Heart right ventricle (tissue), 16 donors: ENCODE measurements at places on chromosomes 11 and 22. TPM values are rescaled to one million over a fixed set of nuclear protein-coding genes. Genes with fewer than 3 reads are reported as not detected.
A peak's percentile ranks its signal among the peaks of the same experiment; 100 is the strongest.

GPR83 gene
- total RNA-seq, result 0.13 TPM

B3GAT1 gene
- 0.05 TPM for total RNA-seq

FAM181B gene
- 0.06 TPM for total RNA-seq

C11orf86 gene
- not detected for total RNA-seq

CBLIF gene
- total RNA-seq, result not detected

TRIM21 gene
- 7.6 TPM for total RNA-seq

DNA sequence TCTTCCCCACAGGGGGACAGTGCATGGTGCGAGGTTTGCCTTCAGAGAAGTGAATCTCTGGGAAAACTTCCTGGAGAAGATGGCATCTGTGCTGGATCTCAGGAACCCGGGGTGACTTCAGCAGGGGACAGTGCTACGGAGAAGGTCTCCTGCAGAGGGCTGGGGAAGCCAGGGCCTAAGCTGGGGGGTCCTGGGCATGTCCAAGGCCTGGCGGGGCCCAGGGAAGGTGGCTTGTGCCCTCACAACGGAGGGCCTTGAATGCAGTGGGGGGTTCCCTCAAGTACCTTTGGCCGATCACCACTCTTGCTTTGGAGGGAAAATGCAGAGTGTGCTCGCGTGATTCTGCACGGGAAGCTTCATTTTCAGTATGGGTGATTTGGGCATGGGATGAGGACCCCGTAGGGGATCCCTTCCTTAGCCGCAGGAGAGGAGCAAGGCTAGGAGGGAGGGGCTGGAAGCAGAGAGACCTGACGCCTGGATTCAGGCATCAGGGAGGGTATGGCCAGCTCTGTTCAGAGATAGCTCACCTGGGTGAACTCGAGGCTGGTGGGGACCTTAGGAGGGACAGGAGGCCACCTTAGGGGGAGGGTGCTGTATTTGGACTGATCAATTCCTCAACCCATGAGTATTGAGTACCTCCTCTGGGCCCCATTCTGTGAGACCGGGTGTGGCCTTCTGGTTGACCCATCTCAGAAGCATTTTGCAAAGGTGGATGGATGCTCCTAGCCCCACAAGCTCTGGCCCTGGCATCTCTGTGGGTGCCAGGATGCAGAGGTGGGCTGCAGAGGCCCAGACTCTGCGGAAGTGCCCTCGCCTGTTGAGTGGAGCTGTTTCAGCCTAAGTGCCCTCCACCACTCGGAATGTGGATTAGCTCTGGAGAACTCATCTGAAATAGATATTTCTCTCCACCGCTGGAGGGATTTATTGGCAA lies 529.4 kb downstream of the TBC1D22A start:
- peaks cover 28% of the 10 kb centered on the region for H3K27me3 ChIP-seq
- H3K27ac ChIP-seq, result no peak overlapping the region
- no peaks in the 10 kb centered on the region for H3K4me1 ChIP-seq
- H3K36me3 ChIP-seq, result no peaks in the 10 kb centered on the region
- H3K4me3 ChIP-seq, result no peak overlapping the region
- no peak for DNase-seq

DNA sequence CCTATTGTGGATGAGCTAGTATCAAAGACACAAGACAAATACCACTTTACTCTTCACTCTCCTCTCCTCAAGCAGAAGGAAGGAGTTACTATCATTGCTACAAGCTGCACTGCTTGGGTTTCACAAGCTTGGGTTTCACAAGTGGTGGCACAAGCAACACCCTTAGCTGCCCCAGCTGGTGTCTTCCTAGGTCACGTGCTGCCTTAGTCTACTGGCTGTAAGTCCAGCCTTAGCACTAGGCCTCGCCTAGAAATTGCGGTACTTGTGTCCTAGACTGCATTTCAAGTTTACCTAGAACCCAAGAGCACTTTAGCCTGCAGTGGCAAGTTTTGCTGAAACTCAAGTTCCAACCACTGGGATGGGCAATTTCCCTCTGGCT lies 86.6 kb downstream of the EHF start:
- DNase-seq, result no peak
- no peaks in the 10 kb centered on the region for H3K27me3 ChIP-seq
- H3K27ac ChIP-seq, result no peak overlapping the region

- no peak for DNase-seq
- peaks cover 29% of the 10 kb centered on the region for H3K27me3 ChIP-seq
- no peak overlapping the region for H3K27ac ChIP-seq
- H3K4me3 ChIP-seq, result no peak overlapping the region
Measured at GRCh38 chr22:48106715-48107259, 1344.3 kb downstream of the TBC1D22A start.

DNA sequence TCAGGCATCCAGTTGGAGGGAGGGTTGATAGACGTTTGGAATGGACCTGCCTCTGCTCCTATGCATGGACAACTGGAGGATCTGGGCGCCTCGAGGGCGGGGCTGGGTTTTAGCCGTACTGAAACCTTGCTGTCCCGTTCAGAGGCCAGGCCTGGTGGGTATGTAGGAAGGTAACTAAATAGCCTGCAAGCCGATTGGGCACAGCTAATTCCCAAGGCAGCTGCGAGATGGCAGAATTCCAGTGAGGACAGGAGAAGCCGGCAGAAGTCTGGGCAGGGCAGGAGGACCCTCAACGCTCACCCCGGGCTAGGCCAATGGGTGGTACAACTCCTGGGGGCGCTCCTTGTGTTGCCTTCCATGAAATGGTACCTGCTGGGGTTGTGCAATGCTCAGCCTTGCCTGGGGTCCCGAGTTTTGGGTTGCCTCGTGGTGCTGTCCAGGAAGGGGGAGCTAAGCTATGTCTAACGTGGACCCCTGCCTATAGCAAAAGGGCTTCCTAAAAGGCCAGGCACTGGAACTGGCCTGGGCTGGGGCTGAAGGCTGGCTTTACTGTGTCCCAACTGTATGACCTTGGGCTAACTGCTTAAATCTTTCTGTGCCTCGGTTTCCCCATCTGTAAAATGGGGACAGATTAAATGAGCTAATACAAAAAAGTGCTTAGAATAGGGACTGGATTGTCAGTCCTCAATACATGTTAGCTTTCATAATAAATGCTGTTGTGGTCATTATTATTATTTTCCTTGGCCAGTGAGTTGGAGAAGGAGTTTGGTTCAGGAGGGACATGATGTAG lies 30.1 kb upstream of the CD82 start:
- H3K4me3 ChIP-seq, result no peak overlapping the region
- H3K4me1 ChIP-seq, result peaks cover 16% of the 10 kb centered on the region
- no peak overlapping the region for H3K27ac ChIP-seq
- no peaks in the 10 kb centered on the region for H3K27me3 ChIP-seq
- no peaks in the 10 kb centered on the region for H3K36me3 ChIP-seq

DNA sequence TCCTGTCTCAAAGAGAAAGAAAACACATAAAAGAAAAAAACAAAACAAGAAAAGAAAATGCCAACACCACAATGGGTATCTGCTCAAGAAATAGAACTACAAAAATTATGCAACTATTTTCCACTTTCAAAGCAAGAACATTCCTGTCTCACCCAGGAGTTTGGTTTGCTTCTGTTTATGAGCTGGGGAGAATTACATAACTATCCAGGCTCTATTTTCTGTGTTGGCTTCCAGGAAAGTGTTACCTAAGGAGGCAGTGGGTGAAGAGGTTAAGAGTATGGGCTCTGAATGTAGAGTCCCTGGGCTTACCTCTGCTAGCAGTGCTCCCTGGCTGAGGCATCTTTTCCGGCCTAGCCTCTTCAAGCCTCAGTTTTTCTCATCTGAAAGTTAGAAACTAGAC lies 426.7 kb downstream of the MIAT start:
- no peak overlapping the region for H3K27ac ChIP-seq
- no peak overlapping the region for H3K4me3 ChIP-seq
- H3K4me1 ChIP-seq, result no peaks in the 10 kb centered on the region
- H3K27me3 ChIP-seq, result peaks cover 64% of the 10 kb centered on the region
- no peaks in the 10 kb centered on the region for H3K36me3 ChIP-seq

GRCh38 chr11:40029391-40029790 lies 1430.1 kb downstream of the LRRC4C start:
- H3K27ac ChIP-seq, result no peak overlapping the region
- no peaks in the 10 kb centered on the region for H3K4me1 ChIP-seq
- H3K4me3 ChIP-seq, result no peak overlapping the region
- no peak for DNase-seq
- no peaks in the 10 kb centered on the region for H3K27me3 ChIP-seq
- H3K36me3 ChIP-seq, result no peaks in the 10 kb centered on the region

DNA sequence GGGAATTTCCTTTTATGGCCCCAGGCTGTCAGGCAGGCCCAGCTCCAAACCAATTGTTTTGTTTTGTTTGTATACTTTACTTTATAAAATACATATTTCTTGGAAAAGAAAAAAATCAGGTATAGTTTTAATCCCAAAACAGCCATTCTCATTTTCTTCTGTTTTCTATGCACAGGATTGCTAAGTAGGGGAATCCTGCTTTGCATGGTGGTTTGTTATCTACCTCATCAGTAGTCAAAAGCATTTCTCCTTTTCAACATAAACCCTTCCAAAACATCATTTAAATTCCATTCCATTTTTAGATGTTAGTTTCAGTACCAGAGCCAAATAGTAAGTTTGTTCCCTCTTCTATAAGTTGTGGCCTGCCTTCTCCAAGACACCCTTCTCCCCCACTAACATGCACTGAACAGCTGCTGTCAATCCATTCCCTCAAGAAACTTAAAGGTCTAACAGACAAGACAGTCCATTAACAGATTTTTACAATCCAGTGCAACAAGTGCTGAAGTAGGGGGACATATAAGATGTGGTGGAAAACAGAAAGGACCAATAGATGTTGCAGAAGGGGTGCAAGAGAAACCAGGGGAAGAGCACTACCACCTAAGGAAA lies 3.7 kb downstream of the ILK start:
- peak overlapping the region; percentile 97 for H3K4me3 ChIP-seq
- DNase-seq, result no peak
- peaks cover 74% of the 10 kb centered on the region for H3K4me1 ChIP-seq
- peak overlapping the region; percentile 1 for H3K27ac ChIP-seq

- H3K36me3 ChIP-seq, result no peaks in the 10 kb centered on the region
- peaks cover 12% of the 10 kb centered on the region for H3K4me1 ChIP-seq
- H3K4me3 ChIP-seq, result no peak overlapping the region
- peak overlapping the region; percentile 56 for H3K27ac ChIP-seq
- H3K27me3 ChIP-seq, result no peaks in the 10 kb centered on the region
Measured at GRCh38 chr11:13111813-13112130, 102.7 kb downstream of the RASSF10 start.

DNA sequence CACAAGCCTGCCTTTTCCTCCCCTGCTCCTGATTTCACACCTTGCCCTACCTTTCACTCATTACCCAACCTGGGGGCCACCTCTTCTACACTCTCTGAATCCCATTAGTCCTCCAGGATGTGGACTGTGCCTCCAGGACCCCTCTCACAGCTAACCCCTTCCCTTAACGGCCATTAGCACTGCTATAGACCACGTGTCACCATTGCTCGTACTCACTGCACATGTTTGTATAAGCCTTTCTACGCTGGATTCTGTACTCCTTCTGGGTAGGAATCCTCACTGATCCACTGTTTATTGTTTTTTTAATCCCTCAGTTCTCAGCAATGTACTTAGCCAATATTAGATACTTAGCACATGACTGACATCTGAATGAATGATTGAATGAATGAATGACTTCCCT lies 40.9 kb downstream of the KIRREL3 start:
- no peaks in the 10 kb centered on the region for H3K36me3 ChIP-seq
- no peaks in the 10 kb centered on the region for H3K27me3 ChIP-seq

DNA sequence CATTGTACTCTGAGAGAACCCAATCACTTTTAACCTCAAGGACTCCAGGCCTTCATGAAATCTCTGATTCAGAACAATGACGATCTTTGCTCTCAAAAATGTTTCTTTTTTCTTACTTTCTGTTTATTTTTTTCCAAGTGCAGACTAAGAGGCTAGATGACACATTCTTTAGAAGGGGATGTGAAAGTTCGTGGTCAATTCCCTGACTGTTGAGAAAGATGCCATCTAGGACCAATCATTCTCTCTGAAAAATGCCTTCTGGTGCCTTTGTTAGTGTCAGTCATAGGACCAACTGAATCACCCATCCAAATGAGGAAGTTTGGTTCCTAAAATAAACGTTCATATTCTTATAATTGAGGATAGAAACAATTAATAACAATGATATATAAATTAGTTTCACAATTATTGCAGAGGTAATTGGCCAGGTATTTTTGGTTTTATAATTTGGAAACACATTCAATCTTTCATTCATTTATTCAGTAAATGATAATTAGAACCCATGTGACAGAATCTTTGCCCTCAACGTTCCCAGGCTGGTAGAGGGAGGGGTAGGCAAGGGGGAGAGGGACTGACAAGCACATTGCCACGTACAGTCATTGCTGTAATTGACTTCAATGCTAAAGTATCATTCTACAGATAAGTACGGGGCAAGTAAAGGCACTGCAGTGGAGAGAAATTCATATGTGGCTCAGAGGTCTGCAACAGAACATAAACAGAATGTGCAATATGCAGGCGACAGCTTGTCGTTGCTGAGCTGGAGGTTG lies 333.4 kb upstream of the MPPED2 start:
- DNase-seq, result no peak
- H3K36me3 ChIP-seq, result no peaks in the 10 kb centered on the region
- no peak overlapping the region for H3K4me3 ChIP-seq
- H3K4me1 ChIP-seq, result no peaks in the 10 kb centered on the region

GRCh38 chr22:50465066-50465930 lies 9.5 kb downstream of the SBF1 start:
- no peak for DNase-seq
- peaks cover 77% of the 10 kb centered on the region for H3K36me3 ChIP-seq
- H3K4me3 ChIP-seq, result no peak overlapping the region
- no peaks in the 10 kb centered on the region for H3K27me3 ChIP-seq
- peaks cover 13% of the 10 kb centered on the region for H3K4me1 ChIP-seq

DNA sequence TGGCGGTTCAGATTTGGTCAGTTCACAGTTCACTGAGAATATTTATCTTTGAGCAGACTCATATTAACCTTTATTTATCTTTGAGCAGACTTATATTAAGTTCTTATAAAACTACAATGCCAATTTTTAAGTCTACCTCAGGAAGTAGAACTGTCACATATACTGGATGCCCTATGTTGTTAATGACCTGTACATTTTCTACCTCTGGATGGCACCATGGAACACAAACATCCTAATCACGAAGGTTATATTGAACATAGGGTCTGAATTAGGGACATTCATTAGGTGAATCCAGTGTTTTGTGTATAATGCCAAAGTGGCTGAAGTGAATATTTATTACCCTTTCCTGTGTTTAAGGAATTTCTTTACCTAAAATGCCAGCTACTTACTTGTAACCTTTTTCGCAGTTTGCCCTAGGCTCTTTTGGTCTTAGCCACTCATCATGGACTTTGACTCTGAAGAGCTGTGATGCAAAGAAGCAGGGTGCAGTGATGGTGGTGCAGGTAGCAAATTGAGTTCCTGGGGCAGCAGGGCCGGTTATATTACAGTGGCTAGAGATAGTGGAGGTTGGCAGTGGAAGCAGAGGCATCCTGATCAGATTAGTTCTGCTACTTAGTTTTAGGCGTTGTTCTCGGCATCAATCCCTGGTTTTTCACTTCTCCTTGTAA lies 71.8 kb downstream of the STIM1 start:
- H3K27me3 ChIP-seq, result no peaks in the 10 kb centered on the region
- H3K27ac ChIP-seq, result no peak overlapping the region
- H3K4me3 ChIP-seq, result no peak overlapping the region
- peaks cover 37% of the 10 kb centered on the region for H3K4me1 ChIP-seq
- H3K36me3 ChIP-seq, result no peaks in the 10 kb centered on the region
- no peak for DNase-seq

- no peak overlapping the region for H3K27ac ChIP-seq
- no peaks in the 10 kb centered on the region for H3K36me3 ChIP-seq
- no peaks in the 10 kb centered on the region for H3K4me1 ChIP-seq
- H3K27me3 ChIP-seq, result no peaks in the 10 kb centered on the region
Measured at GRCh38 chr11:81237139-81237538, 1496.5 kb downstream of the FAM181B start.
